ENCODE measurements at places on chromosomes 16 and 17. TPM values are rescaled to one million over a fixed set of nuclear protein-coding genes. Genes with fewer than 3 reads are reported as not detected.

The CSH2 gene
- total RNA-seq, result not detected

The MBTPS1 gene
- total RNA-seq, result 29.5 TPM

The TAT gene
- total RNA-seq, result not detected

The RSKR gene
- total RNA-seq, result 7.6 TPM

The SRP68 gene
- 100.0 TPM for total RNA-seq
